ENCODE measurements at places on chromosomes 4 and X. TPM values are rescaled to one million over a fixed set of nuclear protein-coding genes. Genes with fewer than 3 reads are reported as not detected.

SMIM20 gene
- total RNA-seq, result 45.4 TPM

STOX2 gene
- 9.6 TPM for total RNA-seq

PCSK1N gene
- 25.7 TPM for total RNA-seq

ADGRG4 gene
- not detected for total RNA-seq

DNA sequence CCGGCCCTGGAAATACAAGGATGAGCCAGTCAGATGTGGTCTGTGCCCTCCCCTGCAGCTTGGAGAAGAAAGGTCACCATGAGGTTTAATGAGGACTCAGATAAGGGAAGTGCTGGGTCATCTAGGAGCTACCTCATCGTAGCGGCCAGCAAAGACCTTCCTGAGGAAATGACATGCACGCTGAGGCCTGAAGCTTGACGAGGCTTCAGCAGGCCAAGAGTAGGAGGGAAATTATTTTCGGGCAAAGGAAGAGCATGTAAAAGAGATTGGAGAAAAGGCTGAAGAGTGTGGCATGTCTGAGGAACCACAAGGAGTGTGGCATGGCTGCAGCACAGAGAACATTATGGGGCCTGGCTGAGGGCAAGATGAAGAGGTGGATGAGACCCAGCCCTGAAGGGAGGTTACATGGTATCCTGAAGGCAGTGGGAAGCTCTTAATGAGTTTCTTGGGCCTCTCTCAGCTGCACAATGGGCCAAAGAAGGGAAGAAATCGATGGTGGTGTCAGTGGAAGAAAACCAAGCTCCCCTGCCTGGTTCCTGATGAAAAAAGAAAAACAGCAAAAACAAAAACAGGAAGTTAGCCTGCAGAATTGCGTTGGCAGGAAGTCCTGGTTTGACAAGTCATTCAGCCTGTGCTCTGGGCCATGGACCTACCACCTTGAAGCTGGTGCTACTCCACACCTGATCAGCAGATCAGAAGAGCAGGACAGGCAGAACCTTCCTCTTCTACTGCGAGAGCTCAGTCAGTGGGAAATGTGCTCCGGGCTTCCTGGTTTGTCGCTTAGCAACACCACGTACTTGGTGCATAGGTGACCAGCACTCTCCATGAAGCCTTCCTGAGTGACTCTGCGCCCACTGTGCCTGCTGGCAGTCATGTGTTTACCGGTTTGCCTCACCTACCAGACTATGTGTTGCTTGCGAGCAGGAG lies 134.5 kb upstream of the KLF3 start:
- DNase-seq, result no peak

DNA sequence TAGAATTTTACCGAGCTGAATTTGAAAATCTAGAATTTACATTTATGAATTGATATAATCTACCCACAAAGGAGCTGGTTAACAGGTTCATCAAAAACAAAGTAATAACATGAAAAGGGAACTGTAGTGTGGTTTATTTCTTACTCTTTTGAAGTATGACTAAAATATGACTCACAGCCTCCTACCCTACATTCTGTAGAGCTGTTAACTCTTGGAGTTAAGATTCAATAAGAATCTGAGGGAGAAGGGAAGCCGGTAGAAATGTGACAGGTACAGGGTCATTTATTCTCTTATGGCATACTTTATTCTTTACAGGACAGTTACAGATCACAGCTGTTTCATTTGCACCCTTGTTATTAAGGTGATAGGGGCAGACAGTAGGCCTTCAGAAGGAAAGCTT lies 132.2 kb upstream of the FAM47B start:
- DNase-seq, result no peak

DNA sequence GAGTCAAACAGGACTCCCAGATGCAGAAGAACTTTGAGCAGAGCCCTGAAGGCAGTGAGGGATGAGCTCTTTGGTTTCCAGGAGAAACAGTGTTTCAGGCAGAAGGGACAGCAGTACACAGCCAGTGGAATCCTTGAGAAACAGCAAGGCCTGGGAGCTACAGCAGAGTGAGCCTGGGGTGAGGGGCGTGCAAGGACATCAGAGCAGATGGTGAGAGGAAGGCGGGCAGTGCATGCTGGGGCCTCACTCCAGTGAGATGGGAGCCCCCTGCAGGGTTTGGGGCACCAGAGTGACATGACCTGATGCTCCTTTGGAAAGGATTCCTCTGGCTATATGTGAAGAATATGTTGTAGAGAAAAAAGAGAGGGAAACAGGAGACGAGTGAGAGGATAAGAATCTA lies 98.1 kb upstream of the EGFL6 start:
- DNase-seq, result no peak

DNA sequence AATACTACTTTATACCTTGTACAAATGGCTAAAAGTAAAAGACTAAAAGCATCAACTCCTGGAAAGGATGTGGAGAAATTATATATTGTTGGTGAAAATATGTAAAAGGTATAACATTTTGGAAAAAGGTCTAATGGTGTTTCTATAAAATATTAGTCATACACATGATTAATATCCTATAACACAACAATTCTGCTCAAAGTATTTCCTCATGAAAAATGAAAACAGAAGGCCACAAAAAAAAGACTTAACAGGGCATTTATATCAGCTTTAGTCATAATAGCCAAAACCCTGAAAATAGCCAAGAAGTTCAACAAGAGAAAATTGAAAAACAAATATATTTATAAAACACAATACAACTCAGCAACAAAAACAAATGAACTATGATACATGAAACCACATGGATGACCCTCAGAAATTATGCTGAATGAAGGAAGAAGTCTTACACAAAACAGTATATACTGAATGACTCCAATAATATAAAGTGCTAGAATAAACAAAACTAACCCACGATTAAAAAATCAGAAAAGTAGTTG lies 38.8 kb downstream of the TBCK start:
- DNase-seq, result no peak

GRCh38 chr4:112130906-112131305 lies 14.3 kb upstream of the FAM241A start:
- no peak for DNase-seq

- DNase-seq, result no peak
Observed at GRCh38 chrX:68892134-68892533, 63.3 kb downstream of the EFNB1 start.
